Mammary epithelial cell (primary cell): ENCODE measurements at places on chromosomes 7 and 10. TPM values are rescaled to one million over a fixed set of nuclear protein-coding genes. Genes with fewer than 3 reads are reported as not detected.

The CRHR2 gene
- not detected in 2 replicates for total RNA-seq

The CCNY gene
- 32.0 TPM for total RNA-seq

The TACC2 gene
- total RNA-seq: 12.7 TPM

The HMX3 gene
- total RNA-seq: 0.26 and 0.94 TPM in 2 replicates

The TYSND1 gene
- 21.7 and 24.4 TPM in 2 replicates for total RNA-seq

The CYP2C18 gene
- total RNA-seq: not detected in 2 replicates

The DKK1 gene
- 157 and 240 TPM in 2 replicates for total RNA-seq

The IDI2 gene
- total RNA-seq: not detected

The NXPH1 gene
- total RNA-seq: not detected

The VSTM2A gene
- total RNA-seq: not detected in 2 replicates

The CYP3A4 gene
- total RNA-seq: not detected in 2 replicates
